ENCODE measurements at places on chromosomes 5 and 9. TPM values are rescaled to one million over a fixed set of nuclear protein-coding genes. Genes with fewer than 3 reads are reported as not detected.

TESK1 gene
- 16.5 TPM for total RNA-seq

ANKRD31 gene
- 0.08 TPM for total RNA-seq

MARCOL gene
- total RNA-seq = not detected

TAF11L11 gene
- total RNA-seq = not detected

PDE4D gene
- total RNA-seq = 44.0 TPM

DND1 gene
- 0.51 TPM for total RNA-seq

AFAP1L1 gene
- 45.6 TPM for total RNA-seq

PHF24 gene
- 0.67 TPM for total RNA-seq

TBC1D2 gene
- total RNA-seq = 4.6 TPM

PCDH1 gene
- 25.3 TPM for total RNA-seq

PCDHGA5 gene
- 5.0 TPM for total RNA-seq

NADK2 gene
- 30.4 TPM for total RNA-seq

DNA sequence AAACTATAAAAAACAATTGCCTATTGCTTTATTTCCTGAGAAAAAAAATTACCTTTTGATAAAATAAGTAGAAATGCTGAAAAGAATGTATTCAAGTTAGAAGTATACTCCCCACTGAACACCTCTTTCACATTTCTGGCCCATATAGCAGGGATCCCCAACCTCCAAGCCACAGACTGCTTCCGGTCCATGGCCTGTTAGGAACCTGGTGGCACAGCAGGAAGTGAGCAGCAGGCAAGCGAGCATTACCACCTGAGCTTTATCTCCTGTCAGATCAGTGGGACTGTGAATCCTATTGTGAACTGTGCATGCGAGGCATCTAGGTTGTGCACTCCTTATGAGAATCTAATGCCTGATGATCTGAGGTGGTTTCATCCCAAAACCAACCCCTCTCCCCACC is 563.9 kb downstream of the RAB3C start:
- no peaks in the 10 kb centered on the region for H3K36me3 ChIP-seq
- H3K4me1 ChIP-seq = no peaks in the 10 kb centered on the region
- H3K27me3 ChIP-seq = no peaks in the 10 kb centered on the region
- DNase-seq = no peak

GRCh38 chr9:135978642-135979546 is 17.7 kb upstream of the UBAC1 start:
- H3K27ac ChIP-seq = no peak overlapping the region
- no peak for DNase-seq
- H3K36me3 ChIP-seq = no peaks in the 10 kb centered on the region
- no peak overlapping the region for H3K4me3 ChIP-seq
- peaks cover 24% of the 10 kb centered on the region for H3K4me1 ChIP-seq

- H3K27me3 ChIP-seq = no peaks in the 10 kb centered on the region
- DNase-seq = peak; percentile 40
- no peak overlapping the region for H3K4me3 ChIP-seq
Measured at GRCh38 chr5:133370036-133370831, 242.1 kb downstream of the FSTL4 start.

GRCh38 chr9:91771027-91771426 is 179.0 kb downstream of the ROR2 start:
- DNase-seq = peak; percentile 65
- no peak overlapping the region for H3K27ac ChIP-seq
- no peak overlapping the region for H3K4me3 ChIP-seq
- no peaks in the 10 kb centered on the region for H3K36me3 ChIP-seq

GRCh38 chr9:112086627-112087026 is 88.5 kb downstream of the SUSD1 start:
- no peaks in the 10 kb centered on the region for H3K4me1 ChIP-seq
- DNase-seq = no peak
- H3K27ac ChIP-seq = no peak overlapping the region
- no peaks in the 10 kb centered on the region for H3K36me3 ChIP-seq
- no peaks in the 10 kb centered on the region for H3K27me3 ChIP-seq

GRCh38 chr9:12933957-12934356 is 159.1 kb downstream of the LURAP1L start:
- no peaks in the 10 kb centered on the region for H3K27me3 ChIP-seq
- H3K36me3 ChIP-seq = no peaks in the 10 kb centered on the region
- H3K4me3 ChIP-seq = no peak overlapping the region
- DNase-seq = no peak

DNA sequence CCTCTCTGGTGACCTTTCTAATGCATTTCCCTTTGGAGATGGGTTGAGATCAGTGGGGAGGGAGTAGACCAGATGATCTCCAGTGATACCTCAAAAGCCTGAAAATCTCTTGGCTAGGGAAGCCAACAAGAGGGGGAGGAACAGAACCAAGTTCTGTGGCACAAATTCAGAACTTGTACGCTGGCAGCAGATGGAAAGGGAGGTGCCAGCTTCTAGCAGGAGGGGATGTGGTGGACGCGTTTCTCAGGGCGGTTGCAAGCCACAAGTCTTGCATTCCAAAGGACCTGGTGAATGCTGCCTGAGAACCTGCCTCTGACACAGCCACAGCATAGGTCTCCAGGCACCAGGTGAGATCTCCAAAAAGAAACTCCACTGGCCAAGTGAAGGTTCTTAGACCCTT is 13.4 kb downstream of the SLIT3 start:
- no peaks in the 10 kb centered on the region for H3K4me1 ChIP-seq
- peak overlapping the region; percentile 65 for H3K27ac ChIP-seq
- H3K4me3 ChIP-seq = no peak overlapping the region

GRCh38 chr9:34994260-34994899 is 4.8 kb downstream of the DNAJB5 start:
- peaks cover 20% of the 10 kb centered on the region for H3K36me3 ChIP-seq
- no peak overlapping the region for H3K4me3 ChIP-seq
- no peaks in the 10 kb centered on the region for H3K27me3 ChIP-seq

GRCh38 chr9:35691757-35692301 is 2.1 kb upstream of the TPM2 start:
- H3K4me1 ChIP-seq = peaks cover 41% of the 10 kb centered on the region
- H3K27me3 ChIP-seq = no peaks in the 10 kb centered on the region
- peaks cover 23% of the 10 kb centered on the region for H3K36me3 ChIP-seq
- no peak for DNase-seq

DNA sequence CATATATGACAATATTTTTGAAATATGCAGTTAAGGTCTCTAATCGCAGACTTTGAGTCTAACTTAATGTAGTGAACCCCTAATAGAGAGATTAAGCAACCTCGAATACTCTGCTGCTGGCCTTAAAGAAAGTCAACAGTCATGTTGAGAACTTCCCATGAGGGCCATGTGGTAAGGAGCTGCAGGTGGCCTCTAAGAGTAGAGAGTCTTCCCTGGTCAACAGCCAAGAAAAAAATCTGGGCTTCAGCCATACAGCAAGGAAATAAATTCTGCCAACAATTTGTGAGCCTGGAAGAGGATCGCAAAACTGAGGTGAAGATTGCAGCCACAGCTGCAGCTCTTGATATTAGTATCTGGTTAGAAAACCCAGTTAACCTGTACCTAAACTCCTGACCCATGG is 935.2 kb upstream of the TYRP1 start:
- H3K36me3 ChIP-seq = no peaks in the 10 kb centered on the region
- H3K4me1 ChIP-seq = no peaks in the 10 kb centered on the region
- H3K4me3 ChIP-seq = no peak overlapping the region
- DNase-seq = no peak
- peak overlapping the region; percentile 29 for H3K27ac ChIP-seq
- H3K27me3 ChIP-seq = no peaks in the 10 kb centered on the region

- no peaks in the 10 kb centered on the region for H3K27me3 ChIP-seq
- H3K4me1 ChIP-seq = no peaks in the 10 kb centered on the region
- H3K4me3 ChIP-seq = no peak overlapping the region
Measured at GRCh38 chr5:27087747-27088146, 49.4 kb upstream of the CDH9 start.

GRCh38 chr5:83337453-83338035 is 134.0 kb upstream of the VCAN start:
- H3K4me3 ChIP-seq = no peak overlapping the region
- H3K27me3 ChIP-seq = no peaks in the 10 kb centered on the region
- H3K36me3 ChIP-seq = no peaks in the 10 kb centered on the region
- no peak for DNase-seq
- H3K4me1 ChIP-seq = no peaks in the 10 kb centered on the region

DNA sequence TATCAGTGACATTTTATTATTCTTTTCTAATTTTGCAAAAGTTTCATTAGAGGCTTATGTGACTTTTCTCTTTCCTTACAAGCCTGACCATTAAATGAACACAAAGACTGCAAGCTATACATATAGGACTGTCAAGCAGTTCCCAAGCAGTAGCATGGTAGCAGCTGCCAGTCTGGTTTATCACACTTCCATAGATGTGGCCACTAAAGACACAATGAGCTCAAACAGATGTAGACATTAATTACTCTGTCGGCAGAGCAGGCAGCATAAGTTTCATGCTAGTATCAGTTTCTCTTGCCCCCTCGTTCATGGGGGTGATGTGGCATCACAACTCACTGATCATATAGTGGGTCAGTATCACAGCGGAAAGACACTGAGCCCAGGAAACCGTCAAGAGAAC is 89.5 kb downstream of the CDH10 start:
- H3K4me3 ChIP-seq = no peak overlapping the region
- H3K4me1 ChIP-seq = no peaks in the 10 kb centered on the region
- no peak overlapping the region for H3K27ac ChIP-seq
- no peaks in the 10 kb centered on the region for H3K36me3 ChIP-seq
- DNase-seq = no peak

GRCh38 chr5:107809201-107810034 is 138.7 kb upstream of the EFNA5 start:
- H3K36me3 ChIP-seq = no peaks in the 10 kb centered on the region
- H3K27ac ChIP-seq = no peak overlapping the region
- no peak overlapping the region for H3K4me3 ChIP-seq
- DNase-seq = no peak
- H3K4me1 ChIP-seq = no peaks in the 10 kb centered on the region

DNA sequence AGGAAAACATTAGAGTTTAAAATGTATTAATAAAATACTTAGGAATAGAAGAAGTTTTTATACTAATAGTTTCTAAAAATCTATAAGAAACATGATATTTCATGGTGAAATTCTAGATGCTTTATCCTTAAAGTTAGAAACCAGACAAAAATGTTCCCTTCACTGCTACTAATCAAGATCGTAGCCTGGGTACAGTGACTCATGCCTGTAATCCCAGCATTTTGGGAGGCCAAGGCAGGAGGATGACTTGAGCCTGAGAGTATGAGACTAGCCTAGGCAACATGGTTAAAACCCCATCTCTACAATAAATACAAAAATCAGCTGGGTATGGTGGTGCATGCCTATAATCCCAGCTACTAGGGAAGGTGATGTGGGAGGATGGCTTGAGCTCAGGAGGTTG is 30.4 kb upstream of the KLF9 start:
- H3K27me3 ChIP-seq = no peaks in the 10 kb centered on the region
- peaks cover 6% of the 10 kb centered on the region for H3K4me1 ChIP-seq
- no peak for DNase-seq
- no peak overlapping the region for H3K4me3 ChIP-seq

DNA sequence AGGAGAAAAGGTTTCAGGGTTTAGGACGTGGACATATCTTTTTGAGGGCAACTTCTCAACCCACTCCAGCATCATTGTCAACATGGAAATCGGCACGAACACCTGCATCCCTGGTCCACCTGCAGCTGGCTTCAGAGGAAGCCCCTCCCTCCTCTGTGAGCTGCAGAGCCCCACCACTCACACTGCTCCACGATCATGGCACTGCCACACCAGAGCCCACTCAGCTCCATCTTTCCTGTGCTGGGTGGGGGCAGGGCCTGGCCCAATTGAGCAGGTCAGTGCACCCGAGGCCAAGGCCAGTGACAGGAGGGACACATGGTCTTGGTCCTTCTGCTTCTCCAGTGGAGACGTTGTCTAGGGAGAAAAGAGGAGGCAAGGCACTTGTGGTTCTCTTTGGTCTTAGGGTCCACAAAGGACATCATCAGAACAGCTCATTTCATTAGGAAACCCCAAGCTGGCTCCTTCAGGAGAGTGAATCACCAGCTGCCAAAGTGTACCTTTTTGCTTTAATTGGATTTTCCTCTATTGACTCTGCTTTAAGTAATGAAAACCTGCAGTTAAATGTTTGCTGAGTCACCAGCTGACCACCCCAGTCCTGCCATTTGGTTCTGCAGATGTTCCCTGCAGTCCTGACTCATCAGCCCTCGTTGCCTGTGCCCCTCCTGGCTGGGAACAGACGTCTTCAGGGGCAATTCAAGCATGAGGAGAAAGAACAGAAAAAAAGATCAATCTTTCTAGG is 56.2 kb downstream of the UBE2QL1 start:
- no peaks in the 10 kb centered on the region for H3K4me1 ChIP-seq
- H3K36me3 ChIP-seq = no peaks in the 10 kb centered on the region

GRCh38 chr9:135716045-135716444 is 14.1 kb downstream of the KCNT1 start:
- DNase-seq = no peak
- no peaks in the 10 kb centered on the region for H3K36me3 ChIP-seq
- H3K4me3 ChIP-seq = no peak overlapping the region
- H3K4me1 ChIP-seq = no peaks in the 10 kb centered on the region
- H3K27me3 ChIP-seq = peaks cover 10% of the 10 kb centered on the region

DNA sequence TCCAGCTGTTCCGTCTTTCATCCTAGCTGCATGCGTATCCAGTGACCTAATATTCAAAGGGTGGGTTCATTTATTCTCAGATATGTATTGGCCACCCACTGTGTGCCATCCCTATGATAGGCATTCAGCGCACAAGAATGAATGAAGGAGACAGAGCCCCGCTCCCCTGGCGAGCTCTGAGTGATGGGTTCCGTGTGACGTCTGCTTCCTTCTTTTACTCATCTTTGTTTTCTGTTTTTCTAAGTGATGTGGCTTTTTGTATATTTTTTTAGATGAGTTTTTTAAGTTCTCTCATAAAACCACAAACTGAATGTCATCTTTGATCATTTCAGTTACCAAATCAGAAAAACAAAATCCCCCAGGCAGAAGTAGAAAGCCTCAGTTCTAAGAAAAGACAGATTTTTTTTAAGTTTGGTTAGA is 168.3 kb upstream of the OTULINL start:
- no peak for DNase-seq
- peaks cover 14% of the 10 kb centered on the region for H3K36me3 ChIP-seq
- H3K4me1 ChIP-seq = peaks cover 1% of the 10 kb centered on the region
- H3K27ac ChIP-seq = no peak overlapping the region
- H3K4me3 ChIP-seq = no peak overlapping the region

- no peak for DNase-seq
- H3K27me3 ChIP-seq = no peaks in the 10 kb centered on the region
- H3K4me3 ChIP-seq = no peak overlapping the region
Measured at GRCh38 chr5:147483188-147483790, 26.6 kb downstream of the DPYSL3 start.

GRCh38 chr5:178210686-178211085 is 6.4 kb downstream of the HNRNPAB start:
- DNase-seq = no peak
- no peak overlapping the region for H3K27ac ChIP-seq
- peaks cover 17% of the 10 kb centered on the region for H3K4me1 ChIP-seq
- no peaks in the 10 kb centered on the region for H3K27me3 ChIP-seq
- H3K36me3 ChIP-seq = peaks cover 99% of the 10 kb centered on the region

- H3K4me3 ChIP-seq = no peak overlapping the region
- no peaks in the 10 kb centered on the region for H3K36me3 ChIP-seq
- no peaks in the 10 kb centered on the region for H3K27me3 ChIP-seq
- no peak overlapping the region for H3K27ac ChIP-seq
- H3K4me1 ChIP-seq = no peaks in the 10 kb centered on the region
Measured at GRCh38 chr9:71001780-71002386, 119.5 kb downstream of the TRPM3 start.

- DNase-seq = no peak
- no peak overlapping the region for H3K4me3 ChIP-seq
- H3K4me1 ChIP-seq = no peaks in the 10 kb centered on the region
- H3K36me3 ChIP-seq = no peaks in the 10 kb centered on the region
- no peak overlapping the region for H3K27ac ChIP-seq
Measured at GRCh38 chr5:175772747-175773533, 98.4 kb upstream of the CPLX2 start.

- H3K36me3 ChIP-seq = no peaks in the 10 kb centered on the region
- H3K27me3 ChIP-seq = no peaks in the 10 kb centered on the region
- H3K27ac ChIP-seq = peak overlapping the region; percentile 19
- no peak overlapping the region for H3K4me3 ChIP-seq
Measured at GRCh38 chr9:19456426-19456825, 47.6 kb downstream of the ACER2 start.

Data from right atrium auricular region (tissue), 2 donors.